ENCODE measurements at places on chromosomes 3 and 15.

DNA sequence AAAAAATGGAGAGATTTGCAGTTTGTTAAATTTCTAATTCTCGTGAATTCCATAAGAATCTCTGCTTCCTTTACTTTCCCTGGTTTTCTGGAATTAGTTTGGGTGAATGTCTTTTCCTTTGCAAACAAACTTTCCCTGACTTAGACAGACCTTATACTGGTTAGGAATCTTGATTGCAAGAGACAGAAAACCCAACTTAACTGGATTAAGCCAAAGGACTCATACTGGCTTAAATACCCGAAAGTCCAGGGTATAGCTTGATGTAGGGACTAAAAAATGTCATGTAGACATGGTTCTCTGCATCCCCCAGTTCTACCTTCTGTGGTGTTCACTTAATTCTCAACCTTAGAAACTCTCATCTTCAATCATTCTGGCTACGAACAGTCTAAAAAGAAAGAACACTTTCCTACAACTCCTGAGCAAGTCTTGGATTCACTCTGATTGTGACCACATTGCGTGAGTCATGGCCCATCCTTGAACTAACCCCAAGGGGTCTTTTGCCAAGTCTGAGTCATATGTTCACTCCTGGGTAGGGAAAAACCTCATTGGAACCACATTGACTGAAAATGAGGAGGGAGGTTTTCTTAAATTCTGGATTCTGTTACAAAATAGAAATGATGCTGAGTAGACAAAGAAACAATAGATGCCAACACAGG is 136.0 kb upstream of the DAZL start:
- DNase-seq: no peak

DNA sequence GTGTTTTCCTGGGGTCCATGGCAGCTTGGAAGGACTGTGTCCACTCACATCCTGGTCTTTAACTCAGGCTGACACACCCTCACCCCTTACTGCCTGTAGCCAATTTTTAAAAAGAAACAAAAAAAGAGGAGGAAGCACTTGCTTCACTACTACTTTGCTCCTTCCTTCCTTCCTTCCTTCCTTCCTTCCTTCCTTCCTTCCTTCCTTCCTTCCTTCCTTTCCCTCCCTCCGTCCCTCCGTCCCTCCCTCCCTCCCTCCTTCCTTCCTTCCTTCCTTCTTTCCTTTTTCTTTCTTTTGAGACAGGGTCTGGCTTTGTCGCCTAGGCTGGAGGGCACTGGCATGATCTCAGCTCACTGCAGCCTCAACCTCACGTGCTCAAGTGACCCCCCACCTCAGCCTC is 25.5 kb upstream of the AKAP13 start:
- no peak for DNase-seq

- DNase-seq: no peak
Measured at GRCh38 chr15:92405942-92406341, 12.3 kb downstream of the ST8SIA2 start.

DNA sequence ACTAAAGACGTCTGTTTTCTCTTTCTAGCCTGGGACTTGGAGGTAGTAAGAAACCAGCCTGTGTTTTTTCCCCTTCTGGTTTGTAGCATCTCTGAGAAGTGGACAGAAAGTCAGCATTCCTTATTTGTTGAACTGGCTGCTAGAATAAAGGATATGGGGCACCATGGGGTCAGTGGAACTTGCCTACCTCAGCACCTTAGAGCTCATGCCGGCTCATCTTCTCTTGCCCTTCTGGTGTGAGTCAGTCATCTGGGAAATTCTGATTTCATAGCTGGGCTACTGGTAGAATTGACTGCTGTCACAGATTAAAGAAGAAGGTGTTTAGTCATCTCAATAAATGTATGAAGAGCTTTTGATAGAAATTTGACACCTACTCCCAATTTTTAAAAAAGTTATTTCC is 202.7 kb upstream of the TOPAZ1 start:
- DNase-seq: no peak

GRCh38 chr3:123733341-123733740 is 148.5 kb upstream of the HACD2 start:
- no peak for DNase-seq

- no peak for DNase-seq
Measured at GRCh38 chr3:29922992-29923746, 642.3 kb downstream of the RBMS3 start.

DNA sequence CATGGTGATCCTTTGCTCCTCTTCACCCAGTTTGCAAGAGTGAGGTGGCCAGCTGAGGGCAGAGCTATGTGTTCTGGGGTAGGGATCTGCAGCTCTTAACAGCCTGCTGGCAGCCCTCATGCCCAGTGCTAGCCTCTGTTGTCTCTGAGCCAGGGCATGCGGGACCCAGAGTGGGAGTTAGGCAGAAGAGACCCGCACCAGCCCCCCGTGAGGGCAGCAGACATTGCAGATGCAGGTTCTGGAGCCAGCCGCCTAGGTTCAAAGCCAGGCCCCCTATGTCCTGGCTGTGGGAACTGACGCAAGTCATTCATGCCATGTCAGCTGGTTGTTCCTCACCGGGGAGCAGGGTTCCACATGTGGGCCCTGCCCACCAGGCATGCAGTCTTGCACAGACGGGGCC is 74.7 kb downstream of the DNAJB8 start:
- DNase-seq: no peak

- no peak for DNase-seq
Measured at GRCh38 chr3:122774564-122774963, 19.1 kb downstream of the HSPBAP1 start.

- DNase-seq: no peak
Measured at GRCh38 chr3:190017521-190018288, 103.0 kb downstream of the P3H2 start.

DNA sequence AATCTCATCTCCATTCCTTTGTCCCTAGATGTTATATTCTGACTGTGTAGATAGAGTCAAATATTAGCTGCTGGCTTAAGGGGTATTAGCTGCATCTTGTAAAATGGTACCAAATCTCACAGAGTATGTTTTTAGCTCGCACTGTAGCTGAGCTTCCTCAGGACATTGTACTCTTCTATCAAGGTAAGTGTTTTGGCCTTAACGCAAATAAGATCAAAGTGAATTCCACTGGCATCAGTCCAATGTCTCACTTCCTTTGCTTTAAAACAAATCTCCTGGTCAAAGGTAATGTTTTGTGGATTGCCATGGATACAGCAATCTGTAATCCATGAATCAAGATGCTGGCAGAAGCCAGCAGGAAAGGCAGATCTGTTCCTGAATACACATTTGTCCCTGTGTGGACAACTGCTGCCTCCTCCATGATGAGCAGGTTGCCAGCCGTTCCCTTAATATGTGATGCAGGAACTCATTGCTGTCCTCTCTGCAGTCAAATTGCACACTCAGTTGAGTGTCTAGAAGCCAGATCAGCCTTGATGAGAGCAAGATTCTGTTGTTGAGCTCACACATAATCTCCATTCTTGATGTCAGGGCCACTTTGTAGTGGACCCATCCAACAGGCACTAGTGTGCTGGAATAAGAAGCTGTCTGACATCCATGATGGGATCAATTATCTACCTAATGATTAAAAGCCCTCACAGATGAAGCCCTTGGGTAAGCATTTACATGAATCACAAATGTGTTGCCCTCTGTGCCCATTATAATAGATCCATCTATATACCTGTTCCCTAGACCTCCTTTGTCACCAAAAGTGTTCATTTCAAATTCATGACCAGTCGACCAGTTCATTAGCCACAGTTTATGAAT is 96.6 kb upstream of the AGTR1 start:
- DNase-seq: no peak

GRCh38 chr3:171346582-171347300 is 113.5 kb downstream of the TNIK start:
- DNase-seq: no peak

DNA sequence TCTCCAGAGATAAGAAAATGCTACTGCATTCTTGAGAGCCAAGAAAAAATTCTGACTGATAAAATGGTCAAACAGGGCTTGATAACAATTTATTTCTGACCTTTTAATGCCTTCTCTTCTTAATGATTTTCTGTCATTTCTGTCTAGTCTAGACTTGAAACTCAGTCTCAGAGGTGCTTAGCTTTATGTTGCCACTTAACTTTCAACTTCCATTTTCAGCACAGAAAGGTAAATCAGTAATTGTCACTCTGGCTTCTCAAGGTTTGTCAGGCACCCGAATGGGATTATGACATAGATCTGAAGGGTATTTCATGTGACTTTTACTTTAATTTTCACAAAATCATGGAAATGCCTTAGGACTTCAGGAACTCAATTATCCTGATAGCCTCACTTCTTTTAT is 155.4 kb upstream of the GBE1 start:
- no peak for DNase-seq

DNA sequence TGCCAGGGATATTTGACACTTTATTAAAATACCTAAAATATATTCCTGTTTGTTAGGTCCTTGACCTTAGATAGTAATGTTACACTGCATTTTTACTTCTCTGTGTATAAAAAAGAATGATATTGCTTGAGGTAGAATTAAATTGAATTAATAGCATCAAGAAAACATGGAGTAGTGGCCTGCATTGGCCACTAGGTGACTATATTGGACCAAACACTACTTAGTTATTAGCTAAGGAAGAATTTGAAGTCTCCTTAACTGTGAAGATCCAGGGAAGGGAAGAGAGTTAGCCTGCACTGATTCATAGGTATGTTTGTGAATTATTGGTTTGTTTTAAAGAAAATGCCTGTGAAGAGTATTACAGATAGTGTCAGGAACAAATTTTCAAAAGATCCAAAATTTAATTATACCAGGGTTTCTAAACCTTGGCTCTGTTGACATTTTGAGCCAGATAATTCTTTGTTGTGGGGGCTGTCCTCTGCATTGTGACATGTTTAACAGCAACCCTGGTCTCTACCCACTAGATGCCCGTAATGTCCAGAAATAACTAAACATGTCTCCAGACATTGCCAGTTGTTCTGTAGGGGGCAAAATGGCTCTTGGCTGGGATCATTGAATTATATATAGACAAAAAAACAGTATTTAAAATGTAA is 103.6 kb upstream of the THSD4 start:
- DNase-seq: peak; percentile 29

GRCh38 chr3:112811131-112811884 is 35.4 kb downstream of the CD200R1L start:
- DNase-seq: peak; percentile 79

- no peak for DNase-seq
Measured at GRCh38 chr3:151322511-151322910, 5.9 kb upstream of the GPR87 start.

DNA sequence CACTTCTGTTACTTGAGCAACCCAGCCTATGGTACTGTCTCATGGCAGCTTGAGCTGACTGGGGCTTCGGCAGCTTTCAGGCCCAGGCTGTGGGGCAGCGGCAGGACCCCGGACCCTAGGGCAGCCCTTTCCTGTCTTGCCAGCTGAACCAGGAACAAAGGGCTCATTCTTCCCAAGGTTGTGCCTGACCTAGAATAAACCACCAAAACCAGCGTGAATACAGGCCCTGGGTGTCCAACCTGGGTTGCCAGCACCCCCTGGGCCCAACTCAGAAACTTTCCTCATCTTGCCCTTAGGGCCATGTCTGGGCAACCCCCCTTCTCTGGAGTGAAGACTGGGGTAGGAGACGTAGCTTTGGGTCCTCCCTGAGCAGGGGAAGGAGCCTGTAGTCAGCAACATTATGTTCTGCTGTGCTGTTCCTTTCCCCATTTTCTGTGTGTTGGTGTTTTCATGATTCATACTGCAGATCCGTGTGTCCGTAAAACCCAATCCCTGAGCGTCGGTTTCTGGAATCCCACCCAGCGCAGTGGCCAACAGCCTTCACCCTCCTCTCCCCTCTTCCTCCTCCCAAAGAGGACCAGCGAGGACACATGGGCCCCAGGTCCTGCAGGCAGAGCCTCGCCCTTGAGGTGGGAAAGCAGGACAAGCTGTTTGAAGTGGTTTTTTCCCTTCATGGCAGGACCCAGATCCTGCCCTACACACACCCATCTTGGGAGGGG is 33.5 kb downstream of the TKT start:
- DNase-seq: no peak

GRCh38 chr15:92833106-92833433 is 67.1 kb upstream of the CHD2 start:
- DNase-seq: peak; percentile 43

DNA sequence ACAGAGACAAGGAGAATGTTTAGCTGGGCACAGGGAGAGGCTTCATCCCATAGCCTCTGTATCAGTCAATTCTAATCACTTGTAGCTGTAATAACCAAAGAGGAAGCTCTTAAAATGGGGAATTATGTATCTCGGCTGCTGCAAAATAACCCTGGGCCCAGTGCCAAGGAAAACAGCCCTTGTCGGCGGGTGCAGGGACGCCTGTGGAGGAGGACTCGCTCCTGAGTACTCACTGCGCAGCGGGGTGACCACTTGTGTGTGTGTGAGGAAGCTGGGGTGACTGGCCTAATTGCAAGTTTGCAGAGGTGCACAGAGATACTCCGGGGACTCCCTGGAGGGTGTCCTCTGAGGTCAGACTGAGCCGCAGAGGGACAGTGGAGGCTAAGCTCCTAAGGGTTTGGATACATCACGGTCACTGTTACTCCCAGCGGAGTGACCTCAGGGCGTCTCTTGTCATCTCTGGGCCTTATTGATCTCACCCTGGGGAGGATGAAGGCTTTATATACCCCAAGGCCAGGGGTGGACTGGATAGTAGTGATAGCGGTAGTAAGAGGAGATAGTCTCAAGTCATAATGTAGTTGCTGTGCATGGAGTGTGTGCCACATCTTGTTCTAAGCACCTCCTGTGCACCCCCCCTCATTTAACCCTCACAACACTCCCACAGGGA is 37.2 kb downstream of the SLC6A6 start:
- peak; percentile 61 for DNase-seq

GRCh38 chr3:170740726-170741591 is 129.0 kb downstream of the RPL22L1 start:
- DNase-seq: peak; percentile 30

- no peak for DNase-seq
Measured at GRCh38 chr3:155086051-155086450, 5.9 kb downstream of the MME start.

GRCh38 chr3:150602426-150603152 is 532 bp upstream of the SELENOT start:
- DNase-seq: no peak

GRCh38 chr3:136818191-136818768 is 646 bp upstream of the SLC35G2 start:
- DNase-seq: no peak

DNA sequence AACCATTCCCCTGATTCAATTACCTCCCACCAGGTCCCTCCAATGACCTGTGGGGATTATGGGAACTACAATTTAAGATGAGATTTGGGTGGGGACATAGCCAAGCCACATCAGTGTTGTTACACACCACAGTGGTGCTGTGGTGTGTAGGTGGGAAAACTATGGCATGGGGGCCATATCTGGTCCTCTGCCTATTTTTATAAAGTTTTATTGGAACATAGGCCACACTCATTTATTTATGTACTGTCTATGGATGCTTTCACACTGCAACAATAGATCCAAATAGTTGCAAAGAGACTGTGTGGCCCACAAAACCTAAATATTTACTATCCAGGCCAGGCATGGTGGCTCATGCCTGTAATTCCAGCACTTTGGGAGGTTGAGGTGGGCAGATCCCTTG is 46.4 kb downstream of the FLNB start:
- DNase-seq: no peak

DNA sequence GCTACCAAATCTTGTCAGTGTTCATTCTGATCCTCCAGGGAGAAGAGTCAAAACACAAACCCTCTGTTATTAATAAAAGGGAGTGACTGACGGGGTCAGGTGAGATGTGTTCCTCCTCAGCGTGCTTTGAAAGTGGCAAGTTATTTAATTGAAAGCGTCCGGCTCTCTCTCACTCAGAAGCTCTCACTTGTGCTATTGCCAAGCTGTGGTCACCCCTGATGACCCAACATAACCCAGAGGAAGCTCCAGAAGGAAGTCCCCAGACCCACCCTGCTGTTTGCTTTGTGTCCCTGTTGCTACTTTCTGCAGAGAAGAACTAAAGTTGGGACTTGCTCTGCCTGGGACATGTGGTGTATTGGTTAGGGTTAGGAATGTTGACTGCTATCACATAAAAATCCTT is 235.6 kb downstream of the EDEM1 start:
- DNase-seq: no peak

Measured in hindlimb muscle (tissue), 1 donor.